Ovary (tissue), 10 donors: ENCODE measurements at places on chromosomes 3 and 15. TPM values are rescaled to one million over a fixed set of nuclear protein-coding genes. Genes with fewer than 3 reads are reported as not detected.

BAHD1 gene
- 21.2 TPM for polyA plus RNA-seq

CHRNA7 gene
- 1.9 TPM for polyA plus RNA-seq

BFSP2 gene
- polyA plus RNA-seq = not detected

TMEM212 gene
- not detected for polyA plus RNA-seq

IL17RE gene
- polyA plus RNA-seq = 1.1 TPM

CCR2 gene
- polyA plus RNA-seq = 6.0 TPM

ARL6 gene
- polyA plus RNA-seq = 5.5 TPM

TRAK1 gene
- 7.1 TPM for polyA plus RNA-seq

DUOXA2 gene
- polyA plus RNA-seq = not detected

TOMM70 gene
- 24.7 TPM for polyA plus RNA-seq

RPL15 gene
- 6,966 TPM for polyA plus RNA-seq

LRTM1 gene
- polyA plus RNA-seq = not detected
